ELR (cell line): ENCODE measurements at places on chromosomes 13 and 19.

DNA sequence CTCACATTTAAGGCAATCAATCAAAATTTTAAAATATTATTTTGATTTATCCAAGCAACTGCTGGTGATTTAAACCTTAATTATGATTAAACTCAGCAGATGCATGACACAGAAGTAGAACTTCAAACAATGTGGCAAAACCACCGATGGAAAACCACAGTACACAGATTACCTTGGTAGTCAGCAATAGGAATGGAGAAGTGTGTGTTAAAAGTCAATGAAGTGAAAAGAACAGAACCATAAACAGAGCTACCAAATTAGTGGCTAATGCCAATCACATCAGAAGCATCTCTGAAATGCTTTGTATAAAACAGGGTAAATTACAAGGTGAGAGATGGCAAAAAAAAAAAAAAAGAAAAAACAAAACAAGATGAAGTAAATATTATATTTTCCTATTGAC is 31.2 kb downstream of the KATNAL1 start:
- no peak for DNase-seq

GRCh38 chr13:32423592-32423991 is 4.3 kb downstream of the N4BP2L1 start:
- DNase-seq, result no peak

DNA sequence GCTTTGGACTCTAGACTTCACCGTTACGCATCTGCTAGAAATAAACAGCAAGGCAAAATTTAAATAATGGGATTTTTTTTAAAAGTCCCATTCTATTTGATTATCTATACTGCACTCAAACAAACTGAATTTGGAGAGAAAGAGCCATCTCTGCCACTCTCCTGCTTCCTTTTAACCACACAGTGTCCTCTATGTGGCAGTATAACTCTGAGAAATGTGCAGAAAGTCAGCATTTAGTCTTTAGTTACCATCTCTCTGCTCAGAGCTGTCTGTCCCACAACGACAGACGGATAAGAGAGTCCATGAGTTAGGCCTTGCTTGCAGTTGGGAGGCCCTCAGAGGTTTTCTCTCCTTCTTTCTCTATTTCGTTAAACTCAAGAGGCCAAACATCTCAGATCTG is 21.2 kb downstream of the CCNA1 start:
- DNase-seq, result peak; percentile 19

- no peak for DNase-seq
These were observed 101.2 kb downstream of the TNFRSF19 start for GRCh38 chr13:23671377-23671776.

DNA sequence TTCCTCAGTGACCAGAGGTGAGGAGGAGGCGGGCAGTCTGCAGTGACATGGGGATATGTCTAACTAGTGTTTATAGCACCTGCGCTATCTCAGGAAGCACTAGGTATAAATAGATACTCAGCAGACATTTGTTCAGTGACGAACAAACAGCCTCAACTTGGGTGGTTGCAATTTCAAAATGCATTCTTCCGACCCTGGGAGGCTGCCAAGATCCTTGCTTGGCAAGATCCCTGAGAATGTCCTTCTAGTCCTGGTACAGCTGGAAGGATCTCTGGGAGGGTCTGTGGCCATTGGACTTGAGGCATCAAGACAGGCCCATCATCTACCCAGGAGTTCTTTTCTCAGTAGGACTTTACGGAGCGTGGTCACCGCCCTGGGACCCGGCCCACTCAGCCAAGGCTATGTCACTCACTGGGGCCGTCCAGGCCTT is 299.5 kb downstream of the ZNF536 start:
- DNase-seq, result no peak

DNA sequence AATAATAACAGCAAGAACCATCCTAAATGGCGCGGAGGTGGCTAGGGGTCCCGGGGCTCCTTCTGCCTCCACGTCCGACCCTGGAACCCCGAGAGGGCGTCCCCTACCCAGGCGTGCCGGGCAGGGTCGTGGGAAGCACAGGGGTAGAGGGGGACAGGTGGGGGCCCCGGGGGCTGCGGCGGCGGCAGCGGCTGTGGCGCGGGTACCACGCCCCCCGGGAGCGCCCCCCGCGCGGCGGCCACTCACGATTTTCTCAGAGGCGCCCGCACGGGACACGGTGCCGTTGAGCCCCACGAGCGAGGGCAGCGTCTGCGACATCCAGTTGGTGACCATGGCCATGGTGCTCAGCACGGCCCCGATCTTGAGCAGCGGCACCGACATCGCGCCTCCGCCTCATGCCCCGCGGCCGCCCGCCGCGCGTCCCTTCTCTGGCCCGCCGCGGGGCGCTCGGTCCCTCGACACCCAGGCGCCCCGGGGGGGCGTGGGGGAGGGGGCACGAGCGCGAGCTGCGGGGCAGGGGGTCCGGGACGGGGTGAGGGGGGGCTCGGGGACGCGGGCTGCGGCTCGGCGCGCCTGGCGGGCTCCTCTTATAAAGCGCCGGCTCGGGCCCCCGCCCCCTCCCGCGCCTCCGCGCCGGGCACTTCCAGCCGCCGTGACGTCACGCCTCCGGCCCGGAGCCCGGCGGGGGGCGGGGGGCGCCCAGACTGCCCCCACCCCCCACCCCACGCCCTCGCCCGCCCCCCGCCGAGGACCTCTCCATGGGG is 22.9 kb downstream of the OLFM2 start:
- peak; percentile 20 for DNase-seq

- DNase-seq, result no peak
These were observed 5.1 kb downstream of the HNRNPM start for GRCh38 chr19:8449830-8450229.

- DNase-seq, result peak; percentile 64
These were observed 492 bp downstream of the TMEM147 start for GRCh38 chr19:35545855-35546381.

DNA sequence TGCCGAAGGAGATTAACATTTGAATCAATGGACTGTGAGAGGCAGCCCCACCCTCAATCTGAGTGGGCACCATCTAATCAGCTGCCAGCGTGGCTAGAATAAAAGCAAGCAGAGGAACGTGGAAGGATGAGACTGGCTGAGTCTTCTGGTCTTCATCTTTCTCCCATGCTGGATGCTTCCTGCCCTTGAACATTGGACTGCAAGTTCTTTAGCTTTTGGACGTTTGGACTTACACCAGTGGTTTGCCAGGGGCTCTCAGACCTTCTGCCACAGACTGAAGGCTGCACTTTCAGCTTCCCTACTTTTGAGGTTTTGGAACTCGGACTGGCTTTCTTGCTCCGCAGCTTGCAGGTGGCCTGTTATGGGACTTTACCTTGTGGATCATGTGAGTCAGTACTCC is 14.7 kb downstream of the NHLRC3 start:
- DNase-seq, result no peak

DNA sequence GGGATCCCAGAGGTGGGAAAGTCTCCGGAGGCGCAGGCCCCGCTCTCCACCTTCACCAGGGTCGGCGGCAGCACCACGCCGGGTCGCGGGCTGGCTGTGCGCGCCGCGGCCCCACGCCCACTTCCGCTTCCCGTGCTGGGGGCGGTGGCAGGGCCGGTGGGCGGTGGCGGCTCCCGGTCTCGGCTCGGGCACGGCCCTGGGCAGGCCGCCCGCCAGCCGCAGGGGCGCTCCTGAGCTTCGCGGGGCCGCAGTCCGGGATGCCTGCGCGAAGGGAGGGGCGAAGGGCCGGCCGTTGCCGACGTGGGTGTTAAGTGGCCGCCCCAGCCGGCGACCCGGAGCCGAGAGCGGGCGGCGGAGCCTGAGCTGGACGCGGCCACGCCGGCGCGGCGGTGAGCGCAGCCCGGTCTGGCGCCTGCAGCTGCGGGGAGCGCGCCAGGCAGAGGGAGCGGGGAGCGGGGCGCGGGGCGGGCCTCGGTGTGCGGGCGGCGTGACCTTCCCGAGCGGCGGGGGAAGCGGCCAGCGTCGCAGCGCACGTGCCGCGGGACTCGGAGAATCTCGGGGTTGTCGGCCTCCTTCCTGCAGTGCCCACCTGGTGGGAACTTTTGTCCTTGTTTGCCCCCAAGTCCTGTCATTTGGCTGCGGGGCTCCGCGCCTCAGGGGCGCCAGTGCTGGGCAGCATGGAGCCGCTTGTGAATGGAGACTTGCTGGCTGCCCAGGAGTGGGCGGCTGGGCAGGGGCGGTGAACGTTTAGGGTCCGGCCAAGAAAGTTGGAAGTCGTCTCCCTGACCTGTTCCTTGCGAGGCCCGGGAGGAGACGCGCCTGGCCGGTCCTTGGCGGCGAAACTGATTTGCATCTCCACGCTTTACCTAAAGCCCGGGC is at the start of gene SLC25A15:
Gene SLC25A15, plus strand, starts transcription at position 337 of the 879 bp plus-strand sequence. CDS start 3,616 bp downstream, outside the sequence.
- peak; percentile 87 for DNase-seq

- no peak for DNase-seq
These were observed 305.9 kb upstream of the SGCG start for GRCh38 chr13:22874839-22875238.

GRCh38 chr19:3465552-3465951 is 14.8 kb downstream of the SMIM24 start:
- no peak for DNase-seq

DNA sequence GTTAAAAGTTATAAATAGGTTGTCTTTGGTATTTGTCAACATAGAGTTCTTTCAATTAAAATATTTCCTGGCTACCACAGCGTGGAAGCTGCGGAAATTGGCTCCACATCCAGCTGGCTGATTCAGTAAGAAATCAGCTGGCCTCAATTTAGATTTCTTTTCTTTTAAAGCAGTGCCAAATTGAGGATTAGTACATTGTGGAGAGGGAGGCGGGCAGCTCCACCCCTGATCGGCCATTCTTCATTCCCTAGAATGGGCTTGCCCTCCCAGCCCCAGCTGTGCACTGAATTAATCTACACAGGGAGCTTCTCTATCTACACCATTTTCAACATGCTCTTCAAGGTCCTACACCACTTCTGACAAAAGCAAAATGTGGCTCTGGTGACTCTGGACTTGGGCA is 624.8 kb downstream of the DACH1 start:
- DNase-seq, result no peak

DNA sequence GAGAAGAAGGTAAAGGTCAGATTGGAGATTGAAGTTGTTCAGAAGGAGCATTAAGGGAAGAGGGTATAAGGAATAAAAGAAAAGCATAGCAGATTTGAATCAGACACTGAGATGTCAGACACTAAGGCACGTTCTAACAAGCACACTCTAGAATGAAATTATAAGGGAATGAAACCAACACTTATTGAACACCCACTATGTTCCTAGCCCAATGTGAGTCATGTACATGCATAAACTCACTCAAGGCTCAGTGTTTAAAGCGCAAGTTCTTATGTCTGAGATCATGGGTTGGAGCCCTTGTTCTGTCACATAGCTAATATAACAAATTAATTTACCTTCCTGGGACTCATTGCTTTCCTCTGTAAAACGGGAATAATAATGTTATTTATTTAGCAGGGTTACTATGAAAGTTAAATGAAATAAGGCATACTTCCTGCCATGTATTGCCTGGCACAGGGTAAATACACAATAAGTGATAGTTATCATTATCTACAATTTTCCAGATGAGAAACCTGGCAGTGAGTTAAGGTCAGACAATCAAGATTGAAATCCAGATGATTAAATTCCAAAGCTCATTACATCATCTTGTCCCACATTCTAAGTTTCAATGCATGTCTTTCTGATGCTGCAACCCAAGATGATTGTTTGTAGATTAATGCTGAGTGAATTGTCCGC is 68.3 kb upstream of the DACH1 start:
- no peak for DNase-seq

- peak; percentile 54 for DNase-seq
These were observed 621 bp downstream of the FBL start for GRCh38 chr19:39845584-39845932.

- DNase-seq, result no peak
These were observed 99.2 kb downstream of the SLC7A1 start for GRCh38 chr13:29496241-29496712.

GRCh38 chr19:38812841-38813320 is at the start of gene LGALS4:
Gene LGALS4 (minus strand): TSS chr19:38812945. CDS start chr19:38812886, 59 bp downstream.
- no peak for DNase-seq

DNA sequence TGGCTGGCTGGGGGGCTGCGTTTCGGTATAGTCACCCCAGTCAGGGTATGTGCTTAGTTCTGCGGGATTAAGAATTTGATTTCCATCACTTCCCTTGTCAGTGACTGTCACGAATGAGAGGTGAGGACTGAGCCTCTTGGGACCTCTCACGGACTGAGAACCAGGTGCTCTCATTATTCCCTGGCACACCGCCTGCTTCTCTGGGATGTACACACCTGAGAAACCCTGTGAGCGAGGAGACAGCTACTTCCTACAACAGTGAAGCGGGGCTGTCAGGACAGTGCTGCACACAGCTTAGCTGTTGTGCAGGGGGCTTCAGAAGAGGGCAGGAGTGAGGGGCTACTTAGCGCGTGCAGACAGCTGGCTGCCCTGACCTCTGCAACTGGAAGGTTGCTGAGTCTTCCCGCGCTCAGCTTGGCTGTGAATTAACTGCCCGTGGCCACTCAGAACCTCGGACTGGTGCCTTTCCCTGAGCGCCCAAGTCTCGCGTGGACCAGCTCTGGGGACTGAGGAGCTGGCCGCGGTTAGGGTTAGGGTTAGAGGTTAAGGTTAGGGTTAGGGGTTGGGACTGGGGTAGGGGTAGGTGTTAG is 65.3 kb upstream of the MCF2L start:
- no peak for DNase-seq

- no peak for DNase-seq
These were observed 7.4 kb downstream of the ZNF154 start for GRCh38 chr19:57701625-57702024.

- no peak for DNase-seq
These were observed 3.6 kb downstream of the FCHO1 start for GRCh38 chr19:17754634-17755442.

DNA sequence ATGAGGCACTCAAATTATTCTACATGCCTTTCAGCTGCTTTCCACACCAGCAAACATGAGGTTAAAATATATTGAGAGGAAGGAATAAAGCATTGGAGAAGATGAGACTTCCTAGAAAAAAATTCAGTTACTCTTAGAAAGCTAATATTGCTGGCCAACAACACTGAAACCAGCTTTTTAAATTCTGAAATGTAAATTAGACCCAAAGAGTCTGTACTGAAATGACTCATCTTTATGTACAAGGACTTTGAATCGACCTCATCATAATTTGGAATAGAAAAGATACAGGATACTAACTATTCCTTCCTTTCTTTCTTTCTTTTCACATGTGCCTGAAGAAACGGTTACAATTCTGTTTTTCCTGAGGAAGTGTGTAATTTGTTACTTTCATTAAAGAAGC is 6.5 kb upstream of the HSPH1 start:
- DNase-seq, result no peak

DNA sequence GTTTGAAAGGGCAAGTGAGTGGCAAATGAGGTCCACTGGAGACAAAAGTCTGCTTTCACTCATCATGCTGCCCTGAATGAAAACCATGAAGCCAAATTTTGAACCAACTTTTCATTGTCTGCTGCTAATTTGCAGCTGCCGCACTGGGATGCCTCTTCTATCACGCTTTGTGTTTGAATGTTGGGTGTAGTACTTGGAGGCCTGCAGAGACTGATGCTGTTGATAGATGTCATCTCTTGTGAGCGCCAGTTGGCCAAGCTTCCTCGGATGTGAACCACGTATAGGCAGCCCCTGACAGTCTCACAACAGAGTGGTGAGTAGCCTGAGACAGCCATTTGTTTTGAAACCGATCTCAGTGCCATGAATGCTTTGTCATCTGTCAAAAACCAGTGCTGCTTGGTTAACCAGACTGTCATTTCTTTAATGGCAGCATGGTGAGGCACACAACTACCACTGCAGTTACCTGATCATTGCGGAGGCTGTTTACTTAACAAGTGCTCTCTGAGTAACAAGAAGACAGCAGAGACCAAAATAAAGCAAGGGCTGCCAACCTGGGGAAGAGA is 31.2 kb upstream of the SLC10A2 start:
- no peak for DNase-seq
